Fibroblast of lung (primary cell): ENCODE measurements at places on chromosomes 1 and 21. TPM values are rescaled to one million over a fixed set of nuclear protein-coding genes. Genes with fewer than 3 reads are reported as not detected.

Gene OR2W3
- not detected in 2 replicates for total RNA-seq

- H3K4me3 ChIP-seq = no peak overlapping the region
- H3K4me1 ChIP-seq = no peaks in the 10 kb centered on the region
- H3K27ac ChIP-seq = no peak overlapping the region
These were observed 48.0 kb downstream of the ACTN2 start for GRCh38 chr1:236734141-236734765.

DNA sequence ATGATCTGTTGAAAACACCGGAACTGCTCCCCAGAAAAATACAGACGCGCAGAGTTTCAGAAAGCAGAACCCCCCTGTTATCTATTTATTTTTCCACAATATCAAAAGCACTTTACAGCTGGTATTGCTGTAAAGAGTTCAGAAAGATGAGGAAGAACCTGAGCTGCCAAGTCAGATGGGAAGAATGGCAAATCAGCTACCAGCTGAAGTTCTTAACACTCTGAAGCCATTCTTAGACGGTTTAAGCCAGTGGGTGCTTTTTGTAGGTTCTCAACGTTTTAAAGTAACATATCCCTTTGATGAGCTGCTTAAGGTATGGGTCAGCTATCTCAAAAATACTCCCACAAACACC lies 714 bp upstream of the AKIRIN1 start:
- peak; percentile 29 for DNase-seq
- no peaks in the 10 kb centered on the region for H3K27me3 ChIP-seq
- H3K4me3 ChIP-seq = peak overlapping the region; percentile 64
- no peaks in the 10 kb centered on the region for H3K36me3 ChIP-seq
- H3K4me1 ChIP-seq = peaks cover 2% of the 10 kb centered on the region
- peak overlapping the region; percentile 75 for H3K27ac ChIP-seq

DNA sequence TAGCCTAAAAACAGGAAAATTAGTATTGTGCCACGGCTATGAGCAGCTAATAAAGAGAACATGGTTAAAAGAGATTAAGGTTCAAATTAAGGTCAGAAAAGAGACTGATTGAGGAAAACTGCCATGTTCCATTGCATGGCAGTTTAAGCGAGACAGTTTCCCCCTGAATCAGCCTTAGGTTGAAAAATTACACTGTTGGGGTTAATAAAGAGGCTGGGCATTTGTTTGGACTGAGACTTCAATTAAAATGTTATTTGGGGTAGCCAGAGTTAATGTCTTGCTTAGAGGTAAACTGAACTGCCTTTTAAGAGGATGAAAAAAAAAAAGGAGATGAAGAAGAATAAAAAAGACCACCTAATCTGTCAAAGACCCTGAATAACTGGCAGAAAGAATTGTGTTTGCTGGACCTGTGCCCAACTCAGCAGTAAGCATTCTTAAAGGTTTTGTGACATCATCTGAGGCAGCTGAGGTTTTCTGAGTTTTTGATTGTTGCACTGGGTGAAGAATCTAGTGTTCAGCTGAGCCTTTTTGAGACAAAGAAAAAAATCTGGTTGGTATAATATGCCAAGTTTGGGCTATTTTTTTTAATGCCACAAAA lies 17.7 kb upstream of the PROX1 start:
- H3K36me3 ChIP-seq = no peaks in the 10 kb centered on the region
- no peak overlapping the region for H3K4me3 ChIP-seq
- H3K27me3 ChIP-seq = no peaks in the 10 kb centered on the region
- no peaks in the 10 kb centered on the region for H3K4me1 ChIP-seq
- DNase-seq = peak; percentile 27

- H3K27me3 ChIP-seq = no peaks in the 10 kb centered on the region
- no peak for DNase-seq
- H3K4me1 ChIP-seq = no peaks in the 10 kb centered on the region
- H3K27ac ChIP-seq = no peak overlapping the region
- H3K36me3 ChIP-seq = no peaks in the 10 kb centered on the region
These were observed 92.6 kb upstream of the NEK7 start for GRCh38 chr1:198064181-198064580.

Gene HES4
- total RNA-seq = 1.5 and 2.0 TPM in 2 replicates
